ENCODE measurements at places on chromosomes 12 and 14.

- no peak for DNase-seq
Observed at GRCh38 chr12:89448951-89449371, 75.6 kb downstream of the GALNT4 start.

GRCh38 chr14:80202888-80203562 is 8.3 kb downstream of the DIO2 start:
- DNase-seq = no peak

DNA sequence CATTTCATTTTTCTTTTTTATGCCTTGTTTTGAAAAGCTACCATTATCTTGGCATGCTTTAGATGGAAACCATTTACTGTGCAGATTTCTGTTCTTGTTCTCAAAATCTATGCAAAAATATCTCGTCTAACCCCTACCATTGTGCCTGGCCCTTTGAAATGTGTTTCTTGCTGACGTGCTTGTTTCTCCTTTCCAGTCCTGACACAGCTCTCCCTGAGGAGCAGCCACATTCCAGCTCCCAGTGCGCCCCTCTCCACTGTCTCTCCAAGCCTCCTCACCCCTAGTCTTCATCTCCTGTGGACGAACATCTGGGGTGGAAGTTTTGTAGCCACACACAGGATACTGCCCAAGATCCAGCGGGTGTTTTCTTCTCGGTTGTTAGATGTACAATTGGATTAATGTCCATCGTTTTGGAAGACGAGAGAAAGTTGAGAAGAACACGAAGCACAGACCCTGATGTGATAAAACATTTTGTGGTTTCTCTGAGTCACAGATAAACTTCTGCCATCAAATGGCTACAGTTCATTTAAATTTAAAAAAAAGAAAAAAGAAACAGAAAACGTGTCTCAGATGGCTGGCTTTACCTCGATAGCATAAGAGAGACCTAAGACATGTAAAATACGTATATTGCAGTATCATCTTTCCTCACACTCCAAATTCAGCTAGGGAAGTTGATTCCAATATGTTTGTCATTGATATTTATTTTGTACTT is 21.9 kb upstream of the FGD4 start:
- no peak for DNase-seq

- no peak for DNase-seq
Observed at GRCh38 chr12:131114271-131114670, 160.6 kb downstream of the ADGRD1 start.

- peak; percentile 63 for DNase-seq
Observed at GRCh38 chr12:39587225-39587624, 32.4 kb downstream of the ABCD2 start.

DNA sequence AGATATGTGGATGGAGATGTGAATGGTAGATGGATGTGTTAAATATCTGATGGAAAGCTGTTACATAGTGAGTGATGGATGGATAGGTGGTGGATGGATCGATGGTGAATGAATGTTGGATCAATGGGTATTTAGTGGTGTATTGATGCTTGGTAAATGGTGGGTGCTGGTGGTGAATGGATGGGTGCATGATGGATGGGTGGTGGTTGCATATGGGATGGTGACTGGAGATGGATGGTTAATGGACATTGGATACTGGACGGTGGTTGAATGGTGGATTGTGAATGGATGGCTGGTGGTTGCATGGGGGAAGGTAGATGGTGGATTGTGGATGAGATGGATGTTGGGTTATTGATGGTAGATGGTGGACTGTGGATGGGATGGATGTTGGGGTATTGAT is 2.1 kb upstream of the LBHD2 start:
- no peak for DNase-seq

DNA sequence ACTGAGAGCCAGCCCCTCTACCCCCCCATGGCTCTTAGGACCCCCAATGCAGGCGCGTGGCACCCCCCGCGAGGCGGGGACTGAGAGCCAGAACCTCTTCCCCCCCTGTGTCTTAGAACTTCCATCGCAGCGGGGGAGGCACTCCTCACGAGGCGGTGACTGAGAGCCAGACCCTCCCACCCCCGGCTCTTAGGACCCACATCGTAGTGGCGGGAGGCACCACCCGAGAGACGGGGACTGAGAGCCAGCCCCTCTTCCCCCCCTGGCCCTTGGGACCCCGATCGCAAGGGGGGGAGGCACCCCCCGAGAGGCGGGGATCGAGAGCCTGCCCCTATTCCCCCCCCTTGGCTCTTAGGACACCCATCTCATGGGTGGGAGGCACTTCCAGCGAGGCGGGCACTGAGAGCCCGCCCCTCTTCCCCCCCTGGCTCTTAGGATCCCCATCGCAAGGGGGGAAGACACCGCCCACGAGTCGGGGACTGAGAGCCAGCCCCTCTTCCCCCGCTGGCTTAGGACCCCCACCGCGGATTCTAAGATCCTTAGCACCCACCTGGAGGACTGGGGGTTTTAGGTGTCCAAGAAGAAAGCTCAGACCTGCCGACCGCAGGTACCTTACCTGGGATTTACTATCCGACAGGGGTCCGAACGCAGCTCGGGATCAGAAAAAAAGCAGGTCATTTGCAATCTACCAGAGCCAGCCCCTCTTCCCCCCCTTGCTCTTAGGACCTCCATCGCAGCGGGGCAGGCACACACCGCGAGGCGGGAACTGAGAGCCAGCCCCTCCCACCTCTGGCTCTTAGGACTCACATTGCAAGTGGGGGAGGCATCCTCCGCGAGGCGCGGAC is 44.9 kb downstream of the DDX11 start:
- DNase-seq = peak; percentile 8

DNA sequence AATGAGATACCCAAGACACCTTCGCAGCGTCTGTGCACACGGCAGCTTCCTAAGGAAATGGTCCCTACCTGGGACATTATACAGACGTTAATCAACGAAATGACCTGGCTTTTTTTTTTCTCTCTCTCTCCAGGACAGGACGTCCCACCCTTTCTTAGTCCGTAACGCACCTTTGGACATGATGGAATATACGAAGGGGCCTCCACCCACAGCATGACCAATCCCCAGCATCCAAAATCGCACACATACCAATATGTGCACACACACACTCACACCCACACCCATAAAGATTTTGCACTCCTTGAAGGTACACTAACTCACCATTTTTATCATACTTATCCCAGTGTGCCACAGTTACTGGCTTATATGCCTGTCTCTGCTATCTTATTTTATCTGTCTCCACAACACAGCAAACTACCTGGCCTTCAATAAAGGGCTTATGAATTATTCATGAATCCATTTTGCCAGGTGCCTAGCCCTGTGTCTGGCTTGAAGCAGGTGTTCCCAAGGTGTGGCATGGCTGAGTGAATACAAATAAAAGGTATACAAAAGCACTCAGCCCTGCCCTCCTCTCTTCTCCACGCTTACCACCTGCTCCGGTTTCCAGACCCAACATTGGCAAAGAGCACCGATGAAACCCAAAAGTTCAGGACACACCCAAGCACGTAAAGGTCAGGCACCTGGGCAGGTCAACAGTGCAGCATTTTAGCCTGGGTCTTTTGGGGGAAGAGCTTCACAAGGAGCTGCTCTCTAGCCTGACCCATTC is 2.2 kb downstream of the SCNN1A start:
- no peak for DNase-seq

GRCh38 chr14:69574263-69574953 is at the start of gene CCDC177:
CCDC177 (minus strand) TSS chr14:69574871; CDS start chr14:69573622, 1,249 bp downstream.
- DNase-seq = peak; percentile 71

DNA sequence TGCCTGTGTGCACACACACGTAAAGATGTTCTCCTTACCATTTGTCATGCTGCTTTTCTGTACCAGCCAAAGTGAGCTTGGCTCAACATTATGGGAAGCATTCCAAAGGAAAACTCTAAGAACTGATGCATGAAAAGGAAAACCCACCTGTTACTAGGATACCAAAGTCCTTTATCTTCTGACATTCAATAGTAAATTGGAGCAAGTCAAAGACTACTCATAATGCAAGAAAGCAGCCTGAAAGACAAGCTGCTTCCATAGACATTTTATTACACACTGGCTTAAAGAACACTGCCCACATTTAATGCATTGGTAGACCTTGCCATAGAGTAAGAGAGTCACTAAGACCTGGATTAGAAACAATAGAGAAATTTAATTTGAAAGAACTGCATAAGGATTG is 159.0 kb downstream of the LRIG3 start:
- DNase-seq = no peak

DNA sequence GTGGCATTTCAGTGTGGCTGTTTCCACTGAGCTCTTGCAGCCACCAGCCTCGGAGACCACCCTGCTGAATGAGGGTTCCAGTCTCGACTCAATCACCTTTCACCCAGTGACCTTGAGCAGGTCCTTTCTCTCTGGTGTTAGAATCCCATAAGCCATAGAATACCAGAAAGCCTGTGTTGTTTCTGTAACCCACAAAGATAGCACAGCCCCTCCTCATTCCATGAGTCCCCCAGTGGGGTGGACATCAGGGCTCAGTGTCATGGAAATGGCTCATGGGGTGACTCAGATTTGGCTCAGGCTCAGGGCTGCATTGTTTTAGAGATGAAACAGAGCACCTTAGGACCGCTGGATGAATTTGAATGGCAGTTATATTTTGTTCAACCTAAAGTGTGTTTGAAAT is 171.5 kb downstream of the PTPN11 start:
- DNase-seq = no peak

All from CD4-positive, alpha-beta T cell treated with Interleukin-17A for 1 hour (primary cell).